ENCODE measurements at places on chromosomes 11 and 22.

- no peak for DNase-seq
These were observed 346.4 kb upstream of the B3GAT1 start for GRCh38 chr11:134758342-134758931.

GRCh38 chr22:43291381-43291780, 51.8 kb downstream of the SCUBE1 start:
- DNase-seq = no peak

- no peak for DNase-seq
These were observed 9.4 kb upstream of the PPM1F start for GRCh38 chr22:21961886-21962654.

DNA sequence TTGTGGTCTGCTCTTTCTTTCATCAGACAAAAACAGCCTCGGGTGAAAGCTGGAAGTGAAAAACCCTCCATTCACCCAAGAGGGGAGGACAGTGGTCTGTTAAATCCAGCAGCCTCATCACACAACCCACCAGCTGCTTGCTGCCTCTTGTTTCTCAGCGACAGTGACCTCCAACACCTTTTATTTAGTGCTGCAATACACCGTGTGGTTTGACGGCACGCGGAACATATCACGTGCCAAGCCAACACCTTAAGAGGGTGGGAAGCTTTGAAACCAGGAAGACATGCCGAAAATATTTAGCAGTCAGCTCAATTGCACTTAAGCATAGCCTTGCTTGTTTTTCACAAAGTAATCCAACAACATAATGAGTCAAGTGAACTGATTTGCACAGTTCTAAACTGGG, 39.8 kb upstream of the POGLUT3 start:
- no peak for DNase-seq

DNA sequence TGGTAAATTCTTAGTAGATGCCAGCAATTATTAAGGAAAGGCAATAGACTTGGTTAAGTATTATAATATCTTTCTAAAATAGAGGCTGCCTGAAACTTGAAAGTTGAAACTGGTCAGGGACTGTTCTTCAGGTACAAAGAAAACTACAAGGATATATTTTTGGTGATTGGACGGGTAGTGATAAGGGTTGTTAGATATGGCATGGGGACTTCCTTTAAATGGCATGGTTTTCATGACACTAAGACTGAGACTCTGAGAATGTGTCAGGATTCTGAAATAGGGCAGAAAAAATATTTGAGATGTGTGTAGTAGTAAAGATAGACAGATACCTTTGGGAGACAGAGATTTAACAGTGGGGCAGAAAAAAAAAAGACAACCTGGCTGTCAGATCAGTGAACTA, 108.4 kb upstream of the SLC5A12 start:
- DNase-seq = no peak

GRCh38 chr11:44766972-44767278, 40.2 kb downstream of the TSPAN18 start:
- DNase-seq = no peak

DNA sequence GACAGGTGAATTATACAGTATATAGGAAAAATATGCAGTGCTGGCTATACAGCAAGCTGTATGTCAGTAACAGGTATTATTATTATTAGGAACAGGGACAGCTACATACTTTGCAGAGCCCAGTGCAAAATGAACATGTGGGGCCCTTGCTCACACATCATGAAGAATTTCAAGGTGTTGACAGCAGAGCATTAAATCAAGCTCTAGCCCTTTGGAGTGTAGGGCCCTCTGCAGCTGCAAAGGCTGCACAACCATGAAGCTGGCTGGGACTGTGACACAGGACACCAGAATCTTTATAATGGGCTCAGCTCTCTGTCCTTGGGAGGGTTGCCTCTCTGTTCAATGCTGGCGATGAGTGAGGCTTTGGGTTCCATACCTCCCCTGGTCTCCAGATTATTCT, 44.9 kb upstream of the DAGLA start:
- DNase-seq = no peak

DNA sequence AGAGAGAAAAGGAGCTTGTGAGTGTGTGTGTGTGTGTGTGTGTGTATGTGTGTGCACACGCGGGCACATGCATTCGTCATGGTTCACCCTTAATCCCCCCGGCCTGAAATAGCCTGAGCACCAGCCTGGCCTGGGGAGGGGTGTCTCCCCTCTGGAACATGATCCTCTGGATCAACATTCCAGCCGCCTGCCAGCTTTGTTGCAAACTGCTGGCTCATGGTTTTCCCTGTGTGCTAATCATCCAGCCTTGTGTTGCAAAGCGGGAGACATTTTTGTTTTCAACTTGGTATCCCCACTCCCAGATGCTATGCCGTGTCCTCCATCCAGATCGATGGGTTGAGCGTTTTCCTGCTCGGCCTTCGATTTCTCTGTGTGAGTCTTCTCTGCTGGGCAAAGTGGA, 94.3 kb downstream of the FEZ1 start:
- no peak for DNase-seq

- peak; percentile 51 for DNase-seq
These were observed 711 bp downstream of the FDX1 start for GRCh38 chr11:110430267-110431050.

DNA sequence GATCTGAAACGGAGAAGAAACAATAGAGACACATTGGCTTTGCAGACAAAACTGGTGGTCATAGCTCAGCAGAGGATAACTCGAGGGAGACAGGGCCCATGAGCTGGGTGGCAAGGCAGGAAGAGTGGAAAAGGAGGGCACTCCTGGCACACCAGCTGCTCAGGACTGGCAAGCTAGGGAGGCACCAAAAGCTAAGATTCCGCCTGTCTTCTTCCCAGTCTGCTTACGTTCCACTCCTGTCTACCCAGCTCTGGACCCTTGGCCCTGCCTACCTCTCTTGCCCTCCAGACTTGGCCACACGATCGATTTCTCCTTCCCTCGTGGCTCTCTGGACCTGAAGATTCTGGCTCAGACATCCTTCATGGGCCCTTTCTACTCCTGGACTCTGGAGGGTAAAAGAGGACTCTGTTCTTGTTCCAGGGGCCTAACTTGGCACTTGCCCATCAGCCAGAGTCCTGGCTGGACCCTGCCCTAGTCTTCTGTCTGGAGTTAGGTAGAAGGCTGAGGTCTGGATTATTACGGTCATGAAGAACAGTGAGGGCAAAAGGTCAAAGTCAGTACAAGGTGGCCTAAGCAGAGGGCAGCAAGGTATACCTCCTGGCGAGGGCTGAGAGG, 115.2 kb upstream of the PITPNB start:
- DNase-seq = no peak

DNA sequence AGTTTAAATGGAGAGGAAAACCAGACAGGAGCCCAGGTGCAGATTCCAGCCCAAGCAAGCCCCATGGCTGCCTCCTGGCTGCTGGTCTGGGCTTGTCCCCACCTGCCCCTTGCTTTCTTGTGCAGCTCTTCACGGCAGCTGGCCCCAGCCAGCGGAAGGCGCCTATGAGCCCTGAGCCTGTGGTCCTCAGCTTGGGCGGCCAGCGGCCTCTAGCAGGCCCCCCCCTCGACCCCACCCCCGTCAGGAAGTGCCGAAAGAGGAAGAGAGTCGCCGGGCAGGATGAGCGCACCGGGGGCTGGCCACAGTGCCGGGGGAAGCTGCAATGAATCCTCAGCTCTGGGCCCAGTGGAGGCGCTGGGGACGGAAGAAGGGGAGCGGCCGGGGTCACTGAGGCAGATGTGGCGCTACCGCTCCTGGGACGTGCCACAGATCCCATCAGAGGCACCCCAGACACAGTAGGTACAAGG, 2.1 kb upstream of the DGKZ start:
- DNase-seq = no peak

DNA sequence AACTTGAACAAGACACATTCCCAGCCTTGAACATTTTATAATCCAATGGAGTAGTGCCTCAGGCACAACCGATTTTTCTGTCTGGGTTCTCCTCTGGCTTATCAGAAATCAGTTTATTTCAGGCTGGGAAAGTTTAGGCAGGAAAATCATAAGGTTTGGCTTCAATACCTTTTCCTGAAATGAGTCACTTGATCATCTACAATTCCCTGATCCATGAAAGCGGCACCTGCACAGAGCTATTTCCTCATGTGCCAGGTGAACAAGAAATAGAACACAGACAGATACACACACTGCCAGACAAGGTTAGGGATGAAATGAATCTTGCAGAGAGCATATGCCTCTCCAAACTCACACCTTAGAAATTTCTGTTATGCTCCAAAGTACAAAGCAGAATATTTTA, 106.7 kb upstream of the OR9G4 start:
- no peak for DNase-seq

- no peak for DNase-seq
These were observed 12.2 kb upstream of the NNMT start for GRCh38 chr11:114284021-114284420.

DNA sequence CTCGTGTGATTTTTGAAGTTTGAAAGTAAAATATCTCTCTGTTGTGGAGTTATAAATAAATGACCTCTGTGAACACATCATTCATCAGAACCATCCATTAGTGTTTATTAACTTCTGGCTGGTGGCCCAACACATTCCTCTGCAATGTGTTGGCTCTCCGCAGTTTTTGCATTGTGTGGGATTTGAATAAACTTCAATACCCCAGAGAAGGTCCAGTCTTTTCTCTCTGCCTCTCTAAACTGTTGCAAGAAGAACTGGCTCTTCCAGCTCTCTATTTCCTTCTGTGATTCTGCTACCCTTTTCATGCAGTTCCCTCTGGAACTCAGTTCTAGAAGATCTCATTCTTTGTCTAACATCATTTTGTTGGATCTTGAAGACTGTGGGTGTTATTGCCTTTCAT, 125.0 kb upstream of the ARHGAP42 start:
- no peak for DNase-seq

GRCh38 chr11:61955422-61956135, 5.4 kb downstream of the BEST1 start:
- DNase-seq = peak; percentile 20

DNA sequence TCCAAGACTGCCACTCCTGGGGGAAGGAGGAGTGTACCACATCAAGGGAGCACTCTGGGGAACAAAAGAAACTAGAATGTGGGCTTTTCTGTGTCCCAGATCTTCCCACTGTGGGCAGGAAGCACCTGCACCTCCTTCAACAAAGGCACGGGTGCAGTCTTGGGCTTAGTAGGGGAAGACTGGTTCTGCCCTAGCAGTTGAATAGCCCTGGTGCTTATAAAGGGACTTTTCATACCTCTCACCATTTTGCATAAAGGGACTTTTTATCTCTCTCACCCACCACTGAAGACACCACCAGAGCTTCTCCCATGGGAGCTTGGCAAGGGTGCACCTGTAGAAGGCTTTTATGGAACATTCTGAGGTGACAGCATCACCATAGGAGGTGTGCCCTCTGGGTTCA, 65.8 kb upstream of the MS4A8 start:
- DNase-seq = no peak

DNA sequence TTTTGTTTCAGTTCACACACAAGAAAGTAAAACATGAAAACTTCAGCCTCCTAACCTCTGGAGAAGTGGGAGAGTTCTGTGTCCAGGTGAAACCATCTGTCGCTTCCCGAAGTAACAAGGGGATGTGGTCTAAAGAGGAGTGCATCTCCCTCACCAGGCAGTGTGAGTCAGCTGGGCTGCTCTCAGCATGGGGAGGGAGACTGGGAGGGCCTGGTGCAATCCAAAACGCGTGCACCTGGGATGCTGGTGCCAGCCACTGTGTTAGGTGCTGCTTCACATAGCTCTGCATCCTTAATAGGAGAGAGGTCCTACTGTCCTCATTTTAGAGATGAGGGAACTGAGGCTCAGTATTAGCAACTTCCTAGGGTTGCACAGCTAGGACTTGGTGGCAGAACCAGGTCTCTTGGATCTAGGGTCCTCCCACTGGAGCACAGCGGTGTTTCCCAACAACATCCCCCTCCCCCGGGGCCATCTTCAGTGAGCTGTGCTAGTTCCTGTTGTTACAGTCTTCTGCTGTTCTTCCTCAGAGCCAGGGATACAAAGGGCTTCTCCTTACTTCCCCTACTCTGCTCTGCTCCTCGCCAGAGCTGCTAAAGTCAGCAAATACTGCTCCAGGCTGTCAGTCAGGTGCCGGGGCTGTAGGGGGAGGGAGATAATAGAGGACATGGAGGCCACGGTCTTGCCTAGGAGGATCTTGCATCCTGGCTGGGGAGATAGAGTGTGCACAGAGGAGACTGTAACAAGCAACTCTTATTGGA, 8.0 kb downstream of the IL10RA start:
- DNase-seq = no peak

- DNase-seq = no peak
These were observed 236.8 kb downstream of the DCDC1 start for GRCh38 chr11:31132531-31133421.

DNA sequence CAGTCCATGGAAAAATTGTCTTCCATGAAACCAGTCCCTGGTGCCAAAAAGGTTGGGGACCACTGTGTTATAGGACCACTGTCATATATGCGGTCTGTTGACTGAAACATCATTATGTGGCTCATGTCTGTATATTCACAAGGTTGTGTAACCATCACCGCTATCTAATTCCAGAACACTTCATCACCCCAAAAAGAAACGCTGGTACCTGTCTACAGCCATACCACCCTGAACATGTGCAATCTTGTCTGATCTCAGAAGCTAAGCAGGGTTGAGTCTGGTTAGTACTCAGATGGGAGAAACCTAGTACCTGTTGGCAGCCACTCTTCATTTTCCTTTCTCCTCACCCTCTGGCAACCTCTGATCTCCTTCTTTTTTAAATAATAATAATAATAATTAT, 12.9 kb upstream of the PIK3IP1 start:
- no peak for DNase-seq

GRCh38 chr11:86818462-86819192, 18.3 kb downstream of the PRSS23 start:
- DNase-seq = no peak

DNA sequence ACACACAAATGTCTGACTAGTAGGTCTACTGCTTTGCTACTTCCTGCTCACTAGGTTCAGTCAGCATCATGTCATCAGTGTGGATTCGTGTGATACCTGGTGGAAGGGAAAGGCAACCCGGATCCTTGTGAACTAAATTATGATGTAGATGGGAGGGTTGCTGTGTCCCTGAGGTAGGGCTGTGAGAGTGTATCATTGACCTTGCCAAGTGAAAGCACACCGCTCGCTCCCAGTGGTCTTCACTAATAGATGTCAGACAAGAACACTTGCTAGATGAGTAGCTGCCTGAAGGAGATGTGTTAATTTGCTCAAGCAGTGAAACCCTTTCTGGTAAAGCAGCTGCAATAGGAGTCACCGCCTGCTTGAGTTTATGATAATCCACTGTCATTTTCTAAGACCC, 119.4 kb downstream of the WNT7B start:
- DNase-seq = no peak

GRCh38 chr11:96340555-96340885, 2.5 kb downstream of the MAML2 start:
- DNase-seq = no peak

DNA sequence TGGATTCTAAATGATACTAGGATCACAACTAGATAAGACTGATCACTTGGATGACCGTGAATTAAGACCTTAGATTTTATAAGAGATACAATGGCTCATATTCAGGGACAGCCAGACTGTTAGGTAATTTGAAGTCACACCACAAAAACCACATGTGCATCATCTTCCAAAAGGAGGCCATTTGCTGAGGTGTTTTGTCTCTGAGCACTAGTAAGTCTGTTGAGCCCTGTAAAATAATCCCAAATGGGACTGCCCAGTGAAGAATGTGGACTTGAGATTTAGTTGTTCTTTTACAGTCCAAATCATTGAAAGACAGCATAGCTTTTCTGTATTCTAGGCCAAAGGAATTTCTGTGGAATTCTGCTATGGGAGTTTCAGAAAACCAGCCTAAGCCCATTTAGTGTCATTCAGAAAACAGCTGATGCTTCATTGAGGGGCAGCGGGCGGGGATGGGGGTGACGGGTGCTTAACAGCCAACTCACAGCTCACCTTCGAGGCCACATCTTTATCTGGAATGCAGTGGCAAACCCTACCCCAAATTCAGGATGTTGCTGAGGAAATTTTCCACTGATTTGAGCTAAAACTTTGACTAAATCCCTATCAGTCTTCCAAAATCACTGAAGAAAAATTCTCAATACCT, 80.1 kb upstream of the BIRC3 start:
- DNase-seq = no peak
